ENCODE measurements at places on chromosomes 13 and 19.

DNA sequence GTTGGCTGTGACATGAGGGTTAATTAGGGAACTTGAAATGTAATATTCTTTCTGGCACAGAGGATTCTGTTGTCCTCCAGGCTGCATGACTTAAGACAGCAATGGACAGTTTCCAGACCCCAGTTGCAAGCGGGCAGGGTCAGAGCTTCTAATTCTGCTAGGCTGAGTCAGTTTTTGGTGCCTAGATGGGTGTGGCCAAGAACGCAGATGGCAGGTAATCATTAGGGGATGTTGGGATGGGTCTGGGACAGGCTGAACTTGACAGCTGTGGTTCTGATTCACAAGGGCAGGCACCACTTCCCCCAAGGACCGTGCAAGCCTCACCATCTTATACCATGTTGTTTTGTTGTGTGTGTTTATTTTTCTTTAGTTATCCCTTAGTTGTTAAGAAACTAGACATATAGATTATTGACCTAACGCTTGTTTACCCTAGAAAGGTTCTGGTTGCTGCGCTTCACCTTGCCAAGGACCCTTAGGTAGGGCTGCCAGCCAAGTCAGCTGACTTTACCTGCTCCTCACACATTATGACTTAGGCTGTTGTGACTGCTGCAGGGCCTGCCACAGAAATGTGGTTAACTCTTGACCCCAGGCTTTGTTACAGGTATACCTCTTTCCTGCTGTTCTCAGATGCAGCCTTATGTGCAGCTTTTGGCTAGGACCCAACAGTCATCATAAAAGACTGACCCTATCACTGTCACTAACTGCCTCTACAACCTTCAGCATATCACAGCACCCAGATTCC lies 117.7 kb upstream of the KLF12 start:
- no peak for DNase-seq

GRCh38 chr19:45641274-45642105 lies 2.3 kb upstream of the EML2 start:
- DNase-seq = peak; percentile 82

GRCh38 chr19:12052497-12053169 lies at the start of gene ZNF878:
Gene ZNF878 (minus strand): TSS chr19:12052961. CDS start chr19:12052801, 160 bp downstream.
- peak; percentile 29 for DNase-seq

- no peak for DNase-seq
These were observed 7.3 kb upstream of the TYROBP start for GRCh38 chr19:35915443-35915842.

GRCh38 chr19:45443462-45444317 lies 20.0 kb upstream of the ERCC1 start:
- DNase-seq = peak; percentile 57

- peak; percentile 5 for DNase-seq
These were observed 82.3 kb downstream of the RNASEH2B start for GRCh38 chr13:50991579-50992521.

Measured in CD4-positive, alpha-beta T cell treated with Interleukin-2 at 100 ng/mL for 4 hours (primary cell).